ENCODE measurements at places on chromosomes 1 and 21.

GRCh38 chr1:29655145-29655544 is 418.8 kb downstream of the PTPRU start:
- no peak for DNase-seq

GRCh38 chr1:221397606-221398005 is 344.3 kb downstream of the DUSP10 start:
- DNase-seq, result no peak

DNA sequence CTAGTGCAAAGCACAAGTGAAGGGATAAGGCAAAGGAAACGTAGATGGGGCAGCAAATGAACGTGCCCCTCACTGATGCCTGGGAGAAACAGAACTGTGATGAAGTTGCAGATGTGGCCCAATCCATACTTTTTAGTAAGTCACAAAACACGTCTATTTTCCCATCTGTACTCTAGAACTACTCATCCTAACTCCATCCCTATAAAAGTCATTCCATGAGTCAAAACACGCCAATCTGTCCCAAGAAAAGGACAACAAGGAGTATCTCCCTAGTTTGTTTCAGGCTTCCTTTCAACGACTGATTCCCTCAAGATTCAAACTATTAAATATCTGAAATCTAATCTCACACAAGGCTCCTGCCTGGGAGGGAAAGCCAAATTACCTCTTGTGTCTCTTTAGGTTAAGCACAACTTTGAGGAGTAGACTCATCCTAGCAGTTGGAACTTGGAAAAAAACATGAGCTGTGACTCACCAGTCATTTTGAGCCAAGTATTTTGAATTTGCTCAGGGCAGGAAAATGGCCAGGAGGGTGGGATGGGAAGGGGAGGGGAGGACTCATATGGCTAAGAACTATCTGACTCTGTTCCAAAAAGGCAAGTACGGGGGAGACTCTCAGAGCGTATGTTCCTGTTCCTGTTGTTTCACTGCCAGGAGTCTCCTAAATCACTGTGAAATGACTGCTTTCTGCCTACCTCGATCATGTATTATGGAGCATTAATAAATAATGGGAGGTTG is 214.5 kb upstream of the CAMK1G start:
- DNase-seq, result peak; percentile 95

- no peak for DNase-seq
These were observed 102.6 kb downstream of the ZNF644 start for GRCh38 chr1:90919190-90919719.

GRCh38 chr1:43434256-43434655 is 19.5 kb downstream of the HYI start:
- no peak for DNase-seq

DNA sequence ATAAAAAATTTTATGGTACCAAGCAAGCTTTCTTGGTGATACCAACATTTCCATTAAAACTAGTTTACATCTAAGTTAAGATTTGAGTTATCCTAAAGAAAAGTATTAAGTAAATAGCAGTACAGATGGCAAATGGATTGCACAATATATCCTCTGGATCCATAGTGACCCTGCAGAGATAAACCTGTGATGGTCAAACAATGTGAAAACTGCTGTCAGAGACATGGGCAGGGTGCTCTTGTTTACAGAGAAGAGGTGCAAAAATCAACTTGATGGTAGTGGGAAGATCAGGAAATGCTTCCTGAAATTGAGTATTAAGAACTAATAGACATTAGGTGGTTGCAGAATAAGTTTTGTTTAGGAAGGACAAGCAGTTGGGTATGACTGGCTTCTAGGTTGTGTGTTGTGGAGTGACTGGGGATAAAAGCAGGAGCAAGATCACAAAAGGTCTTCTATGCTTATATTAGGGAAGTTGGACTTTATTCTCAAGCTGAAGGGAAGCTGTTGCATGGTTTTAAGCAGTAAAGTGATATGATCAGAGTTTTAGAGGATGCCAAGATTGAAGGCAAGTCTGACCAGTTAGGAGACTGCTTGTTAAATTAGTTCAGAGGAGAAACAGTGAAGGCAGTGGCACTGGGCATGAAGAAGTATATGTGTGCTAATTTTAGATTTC is 9.9 kb downstream of the TTC3 start:
- DNase-seq, result no peak

- no peak for DNase-seq
These were observed 7.0 kb downstream of the TRIM33 start for GRCh38 chr1:114503916-114504422.

- DNase-seq, result peak; percentile 45
These were observed 155.4 kb upstream of the DUSP10 start for GRCh38 chr1:221897321-221897721.

DNA sequence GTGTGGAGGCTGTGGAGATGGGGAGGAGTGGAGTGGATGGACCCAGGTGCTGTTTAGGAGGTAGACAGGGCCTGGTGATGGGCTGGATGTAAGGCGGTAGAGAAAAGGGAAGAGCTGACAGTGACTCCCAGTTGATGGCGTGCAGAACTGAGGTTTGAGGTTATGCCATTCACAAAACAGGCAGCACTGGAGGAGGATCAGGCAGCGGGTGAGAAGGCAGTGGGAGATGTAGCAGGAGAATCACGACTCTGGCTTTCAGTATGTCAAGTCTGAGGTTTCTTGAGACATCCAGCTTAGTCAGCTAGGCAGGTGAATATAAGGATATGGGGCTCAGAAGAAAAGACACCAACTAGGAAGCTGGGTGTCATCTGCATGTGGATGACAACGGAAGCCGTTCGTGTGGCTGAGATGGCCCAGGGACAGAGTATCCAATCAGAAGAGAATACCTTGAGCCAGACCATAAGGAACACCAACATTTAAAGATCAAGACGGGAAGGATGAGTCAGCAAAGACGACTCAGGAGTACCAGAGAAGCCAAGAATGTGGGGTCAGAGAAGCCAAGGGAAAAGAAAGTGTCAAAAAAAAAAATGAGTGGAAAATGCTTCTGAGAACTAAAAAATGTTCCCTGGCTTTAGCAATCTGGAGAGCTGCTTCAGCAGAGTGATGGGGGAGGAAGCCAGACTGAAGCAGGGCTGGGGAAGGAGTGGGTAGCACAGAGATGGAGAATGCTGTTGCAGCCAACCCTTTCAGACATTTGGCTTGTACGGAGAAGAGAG is 15.2 kb downstream of the LRRN2 start:
- peak; percentile 60 for DNase-seq
